ENCODE measurements at places on chromosomes 13 and 19.

DNA sequence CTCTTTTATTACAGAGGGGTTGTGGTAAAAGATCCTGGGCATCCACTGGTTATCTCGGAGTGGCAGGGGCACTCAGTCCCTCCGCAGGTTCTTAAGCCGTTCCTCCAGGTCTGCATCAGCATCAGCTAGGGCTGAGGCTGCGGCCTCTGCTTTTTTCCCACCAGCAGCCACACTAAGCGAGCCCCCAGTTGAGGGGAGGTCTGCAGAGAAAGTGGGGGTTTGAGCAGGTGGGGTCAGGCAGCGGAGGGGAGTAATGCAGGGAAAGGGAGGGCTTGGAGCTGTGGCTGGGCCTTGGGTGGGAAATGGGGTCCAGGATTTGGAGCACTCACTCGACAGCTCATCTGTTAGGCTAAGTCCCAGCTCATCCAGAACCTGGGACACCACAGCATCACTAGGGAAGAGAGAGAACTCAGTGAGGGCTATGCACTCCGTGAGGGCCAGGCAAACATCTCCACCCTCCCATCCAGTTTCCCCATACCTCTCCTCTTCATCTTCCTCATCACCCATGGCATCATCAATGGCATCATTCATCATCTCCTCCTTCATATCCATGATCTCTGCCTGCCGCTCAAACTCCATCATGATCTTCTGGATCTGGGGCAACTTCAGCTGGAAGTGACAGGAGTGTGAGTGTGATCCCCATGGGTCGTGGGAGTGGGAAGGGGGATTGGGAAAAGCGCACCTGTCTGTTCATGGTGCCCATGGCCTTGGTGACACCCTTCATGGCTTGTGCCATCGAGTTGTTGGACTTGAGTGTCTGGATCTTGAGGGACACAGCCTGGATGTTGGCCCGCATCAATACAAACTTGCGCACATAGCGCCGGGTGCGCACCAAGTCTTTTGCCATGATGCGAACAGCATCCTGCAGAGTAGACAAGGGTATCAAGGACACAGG, 3.1 kb downstream of the CHMP2A start:
- no peak for DNase-seq

DNA sequence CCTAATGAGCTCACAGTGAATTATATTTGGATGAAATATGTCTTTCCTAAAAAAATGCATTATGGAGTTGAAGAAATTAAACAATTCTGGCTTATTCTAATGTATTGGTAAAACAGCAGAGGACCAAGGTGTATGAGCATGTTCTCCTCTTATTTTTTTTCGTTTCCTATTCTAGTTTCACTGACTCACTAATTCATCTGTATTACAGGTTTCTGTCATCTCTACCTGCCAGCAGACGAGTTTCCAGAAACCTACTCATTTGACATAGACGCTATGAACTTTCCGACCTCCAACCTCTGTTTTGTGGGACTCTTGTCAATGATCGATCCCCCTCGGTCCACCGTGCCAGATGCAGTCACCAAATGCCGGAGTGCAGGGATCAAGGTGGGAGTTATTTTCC, 20.3 kb downstream of the ATP12A start:
- DNase-seq: no peak

- no peak for DNase-seq
Observed at GRCh38 chr19:1026783-1027649, 608 bp downstream of the CNN2 start.

- DNase-seq: no peak
Observed at GRCh38 chr13:34031610-34032009, 213.7 kb downstream of the RFC3 start.

DNA sequence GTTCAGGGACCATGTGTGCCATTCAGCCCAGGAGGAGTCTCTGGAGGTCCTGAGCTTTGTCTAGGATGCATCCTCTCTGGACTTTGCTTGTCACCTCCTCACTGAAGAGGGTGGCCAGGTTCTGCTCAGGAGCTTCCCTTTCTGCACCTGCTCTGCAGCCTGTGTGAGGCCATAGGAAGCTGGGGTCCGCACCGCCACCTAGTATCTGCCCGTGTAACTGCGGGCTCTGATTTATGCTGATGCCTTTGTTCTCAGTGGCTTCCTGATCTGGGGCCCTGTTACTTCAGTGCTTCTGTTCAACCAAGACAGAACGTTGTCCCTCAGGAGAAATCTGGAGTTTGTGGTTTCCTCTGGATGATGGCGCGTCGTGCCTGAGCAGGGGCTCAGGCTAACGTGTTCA, 15.5 kb downstream of the ZNF610 start:
- DNase-seq: no peak

GRCh38 chr19:48745208-48745995, 1.3 kb downstream of the IZUMO1 start:
- DNase-seq: peak; percentile 36

GRCh38 chr13:44050450-44051063, 170.9 kb downstream of the LACC1 start:
- no peak for DNase-seq

DNA sequence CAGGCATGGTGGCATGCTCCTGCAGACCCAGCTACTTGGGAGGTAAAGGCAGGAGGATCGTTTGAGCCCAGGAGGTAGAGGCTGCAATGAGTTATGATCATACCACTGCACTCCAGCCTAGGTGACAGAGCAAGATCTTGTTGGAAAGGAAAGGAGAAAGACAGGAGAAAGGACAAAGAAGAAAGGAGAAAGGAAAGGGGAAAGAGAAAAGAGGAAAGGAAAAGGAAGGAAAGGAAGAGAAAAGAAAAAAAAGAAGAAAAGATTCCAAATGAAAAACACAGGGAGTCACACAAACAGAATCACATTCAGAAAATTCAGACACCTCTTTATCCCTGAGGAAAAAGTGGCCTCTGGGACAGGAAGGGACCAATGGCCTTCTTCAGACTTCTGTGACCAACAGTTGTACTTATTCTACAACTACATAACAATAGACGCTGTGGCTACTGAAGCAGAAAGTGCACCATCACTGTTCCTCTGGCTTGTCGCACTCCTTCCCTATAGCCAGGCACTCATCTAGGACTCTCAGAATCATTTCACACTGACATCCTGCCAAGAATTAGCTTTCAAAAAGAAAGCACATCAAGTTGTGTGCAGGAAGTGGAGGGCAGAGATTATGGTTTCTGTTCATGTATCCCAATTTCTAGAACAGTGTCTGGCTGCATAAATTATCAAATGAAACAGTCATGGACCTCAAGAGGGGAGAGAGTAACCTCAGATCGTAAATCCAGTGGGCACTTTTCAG, 5.9 kb downstream of the MTMR6 start:
- no peak for DNase-seq

GRCh38 chr19:40398417-40399131, 8.6 kb upstream of the HIPK4 start:
- peak; percentile 43 for DNase-seq

- no peak for DNase-seq
Observed at GRCh38 chr19:6744381-6745301, 5.2 kb downstream of the TRIP10 start.

DNA sequence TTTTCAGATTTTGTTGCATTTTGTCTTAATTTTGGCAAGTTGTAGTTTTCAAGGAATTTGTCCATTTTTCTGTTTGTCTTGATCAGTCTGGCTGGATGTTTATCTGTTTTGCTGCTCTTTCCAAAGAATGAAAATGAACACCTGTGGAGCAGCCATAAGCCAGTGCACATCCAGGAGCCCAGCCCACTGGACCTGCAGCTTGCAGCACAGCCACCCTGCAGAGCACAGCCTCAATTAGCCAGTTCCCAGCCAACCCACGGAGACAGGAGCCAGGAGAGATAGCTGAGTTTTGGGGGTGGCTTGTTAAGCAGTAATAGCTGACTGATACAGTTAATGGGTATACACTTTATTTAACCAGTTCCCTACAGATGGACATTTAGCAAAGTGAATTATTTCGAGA, 38.0 kb upstream of the URI1 start:
- DNase-seq: no peak

GRCh38 chr19:50797781-50798658, 7.8 kb downstream of the ACP4 start:
- DNase-seq: no peak

GRCh38 chr13:51643882-51644281, 59.6 kb downstream of the WDFY2 start:
- DNase-seq: no peak

- DNase-seq: no peak
Observed at GRCh38 chr13:89550938-89551337, 1796.5 kb upstream of the MIR17HG start.

- peak; percentile 82 for DNase-seq
Observed at GRCh38 chr19:46786236-46787039, 2.0 kb downstream of the SLC1A5 start.

GRCh38 chr13:30027569-30028455, 177.4 kb upstream of the UBL3 start:
- no peak for DNase-seq

- no peak for DNase-seq
Observed at GRCh38 chr13:99103536-99103935, 97.1 kb upstream of the UBAC2 start.

DNA sequence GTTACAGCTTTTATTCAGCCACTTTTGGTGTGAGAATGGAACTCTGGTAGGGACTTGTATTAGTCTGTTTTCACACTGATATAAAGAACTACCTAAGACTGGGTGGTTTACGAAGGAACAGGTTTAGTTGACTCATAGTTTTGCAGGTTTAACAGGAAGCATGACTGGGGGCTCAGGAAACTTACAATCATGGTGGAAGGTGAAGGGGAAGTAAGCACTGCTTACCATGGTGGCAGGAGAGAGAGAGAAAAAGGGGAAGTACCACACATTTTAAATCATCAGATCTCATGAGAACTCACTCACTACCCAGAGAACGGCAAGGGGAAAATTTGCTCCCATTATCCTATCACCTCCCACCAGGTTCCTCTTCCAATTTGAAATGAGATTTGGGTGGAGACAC, 942.2 kb downstream of the PCDH17 start:
- no peak for DNase-seq

GRCh38 chr13:84352946-84353345, 470.7 kb upstream of the SLITRK1 start:
- no peak for DNase-seq

DNA sequence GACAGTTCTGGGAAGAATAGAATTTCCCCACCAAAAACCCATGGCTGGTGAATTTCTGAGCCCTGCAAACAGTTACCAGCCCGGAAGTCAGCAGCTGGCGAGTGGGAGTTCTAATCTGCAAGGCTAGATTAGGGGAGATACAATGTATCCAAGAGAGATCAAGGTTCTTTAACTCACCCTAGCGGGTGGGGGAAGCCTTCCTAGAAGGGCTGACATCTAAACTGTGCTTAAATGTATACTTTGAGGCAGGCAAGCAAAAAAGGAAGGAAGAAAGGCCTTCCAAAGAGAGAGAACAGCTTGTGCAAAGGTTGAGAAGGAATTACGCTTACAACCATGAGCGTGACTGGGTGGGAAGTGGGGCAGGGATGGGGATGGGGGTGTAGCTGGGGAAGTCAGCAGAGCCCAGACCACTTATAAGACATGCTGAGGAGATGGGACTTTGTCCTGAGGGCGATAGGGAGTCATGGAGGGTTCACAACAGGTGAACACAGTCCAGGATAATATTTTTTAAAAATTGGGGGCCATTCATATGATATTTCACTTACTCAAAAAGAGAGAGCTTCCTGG, 20.8 kb upstream of the ZNRF4 start:
- no peak for DNase-seq

DNA sequence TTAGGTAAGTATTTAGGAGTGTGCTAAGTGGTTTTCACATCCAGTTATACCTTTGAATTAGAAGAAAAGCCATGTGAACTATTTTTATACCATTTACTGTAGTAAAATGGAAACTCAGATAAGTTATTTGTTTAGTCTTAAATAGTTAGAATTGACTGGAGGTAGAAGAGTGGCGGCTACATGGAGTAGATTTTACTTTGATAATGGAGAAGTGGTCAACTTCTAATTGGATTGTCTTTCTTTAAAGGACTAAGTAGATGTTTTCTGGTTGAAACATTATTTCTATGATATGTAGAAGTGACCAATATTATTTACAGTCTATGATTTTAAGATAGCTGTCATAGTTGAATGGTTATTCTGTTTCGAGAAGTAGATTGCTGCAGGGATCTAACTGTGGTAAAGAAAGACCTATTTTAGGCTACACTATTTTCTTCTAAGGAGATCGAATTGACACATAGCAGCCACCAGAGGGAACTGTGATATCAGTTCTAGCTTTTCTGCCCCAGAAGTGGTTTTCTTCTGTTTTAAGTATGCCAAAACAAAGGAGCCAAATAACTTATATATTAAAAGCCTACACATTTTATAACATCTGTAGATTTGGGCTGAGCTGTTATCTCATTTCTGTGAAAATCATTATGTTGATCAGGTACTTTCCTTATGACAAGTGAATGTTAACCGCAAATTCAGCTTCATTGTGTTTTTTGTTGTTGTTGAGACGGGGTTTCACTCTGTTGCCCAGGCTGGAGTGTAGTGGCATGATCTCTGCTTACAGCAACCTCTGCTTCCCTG, 26.1 kb downstream of the ZMYM2 start:
- no peak for DNase-seq

DNA sequence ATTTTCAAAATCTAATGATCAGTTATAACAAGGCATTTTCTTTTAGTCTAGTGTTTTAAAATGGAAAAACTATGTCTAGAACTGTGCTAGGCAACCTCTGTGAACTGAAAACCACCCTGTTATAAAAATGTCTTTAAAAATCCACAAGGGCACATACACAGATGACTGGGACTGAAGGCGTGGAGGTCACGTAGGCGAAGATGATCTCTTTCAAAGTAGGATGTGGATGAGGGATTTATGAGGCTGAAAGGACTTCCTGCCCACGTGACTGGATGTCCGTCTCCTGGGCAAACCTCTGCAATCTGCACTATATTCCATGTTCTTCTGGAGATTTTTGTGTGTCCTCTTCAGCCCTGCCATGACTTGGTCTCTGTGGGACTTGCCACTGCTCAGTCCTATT, 84.2 kb upstream of the ZNF536 start:
- no peak for DNase-seq

GRCh38 chr19:20278342-20278741, 111.3 kb downstream of the ZNF486 start:
- DNase-seq: no peak

DNA sequence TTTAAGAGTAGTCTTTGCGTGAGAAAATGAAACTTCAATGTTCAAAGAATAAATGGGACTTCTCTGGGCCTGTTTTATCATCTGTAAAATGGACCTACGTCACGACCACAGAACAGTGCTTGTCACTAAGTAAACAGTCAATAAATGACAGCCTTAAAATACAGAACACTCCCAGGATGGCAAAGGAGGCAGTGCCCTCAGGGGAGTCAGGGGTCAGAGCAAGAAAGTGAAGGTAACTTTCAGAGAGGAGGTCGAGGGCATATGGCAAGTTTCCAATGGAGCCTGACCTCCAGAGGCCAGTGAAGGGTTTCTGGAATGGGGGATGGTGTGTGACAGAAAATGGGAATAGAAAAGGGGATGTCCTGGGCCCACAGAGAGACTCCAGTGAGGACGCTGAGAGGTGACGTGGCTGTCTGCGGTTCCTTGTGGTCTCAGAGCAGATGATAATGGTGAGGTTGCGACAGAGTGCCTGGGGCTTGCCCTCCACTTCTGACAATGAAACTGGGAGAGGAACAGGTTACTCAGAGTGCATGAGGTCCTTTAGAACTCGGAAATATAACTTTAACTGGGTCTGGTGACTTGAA, 91.8 kb downstream of the UBL3 start:
- DNase-seq: peak; percentile 64

Measured in activated CD8-positive, alpha-beta memory T cell treated with anti-CD3 and anti-CD28 coated beads, Interleukin-2, amount 50 U/mL, for 4 hours (primary cell).